NCI-H226 (cell line): ENCODE measurements at places on chromosomes 11 and 22.
A peak's percentile ranks its signal among the peaks of the same experiment; 100 is the strongest.

GRCh38 chr11:134646561-134646960, 234.5 kb upstream of the B3GAT1 start:
- no peak for DNase-seq

DNA sequence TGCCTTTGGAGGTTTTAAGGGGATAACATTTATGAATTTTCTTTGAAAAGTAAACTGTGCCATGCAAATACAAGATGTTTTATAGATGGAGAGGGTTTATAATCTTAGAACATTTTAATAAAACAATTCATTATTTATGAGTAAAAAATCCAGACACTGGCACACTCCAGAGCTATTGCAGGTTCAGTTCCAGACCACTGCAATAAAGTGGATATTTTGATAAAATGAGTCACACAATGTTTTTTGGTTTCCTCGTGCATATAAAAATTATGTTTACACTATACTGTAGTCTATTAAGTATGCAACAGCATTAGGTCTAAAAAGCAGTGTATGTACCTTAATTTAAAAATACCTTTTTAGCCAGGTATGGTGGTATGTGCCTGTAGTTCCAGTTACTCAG, 146.2 kb upstream of the ZBED5 start:
- no peak for DNase-seq

DNA sequence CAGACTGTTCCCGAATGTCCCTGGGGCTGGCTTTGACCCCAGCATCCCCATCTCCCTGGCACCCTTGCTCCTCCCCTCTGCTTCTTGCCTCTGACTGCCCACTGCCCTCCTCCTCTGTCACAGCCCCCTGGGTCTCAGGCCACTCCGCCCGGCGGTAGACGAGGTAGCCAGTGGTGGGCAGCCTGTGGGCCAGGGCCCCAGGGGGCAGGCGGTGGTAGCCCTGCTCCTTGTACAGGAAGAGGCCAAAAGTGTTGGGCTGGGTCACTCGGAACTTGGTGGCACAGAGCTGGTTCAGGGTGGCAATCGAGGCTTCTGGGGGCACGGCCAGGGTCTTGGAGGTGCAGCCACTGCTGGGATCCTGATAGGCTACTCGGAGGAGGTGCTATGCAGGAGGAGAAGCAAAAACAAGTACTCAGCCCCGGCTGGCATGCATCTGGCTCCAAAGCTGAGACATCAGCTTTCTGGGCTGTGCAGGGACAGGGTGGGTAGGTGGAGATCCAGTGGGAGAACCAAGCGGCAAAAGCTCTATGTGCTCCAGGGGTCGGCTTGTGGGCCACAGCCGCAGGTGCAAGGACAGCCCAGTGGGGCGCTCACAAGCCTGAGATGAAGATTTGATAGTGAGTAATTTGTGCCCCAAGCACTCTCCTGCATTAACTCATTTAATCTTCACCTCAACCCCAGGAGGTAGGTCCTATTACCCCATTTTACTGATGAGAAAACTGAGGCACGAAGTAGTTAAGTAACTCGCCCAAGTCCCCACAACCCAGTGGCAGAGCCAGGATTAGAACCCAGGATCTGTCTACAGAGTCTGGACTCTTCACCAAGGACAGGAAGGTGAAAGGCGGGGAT, 3.6 kb downstream of the RIN1 start:
- DNase-seq: no peak

- no peak for DNase-seq
Measured at GRCh38 chr11:1199241-1199750, 23.6 kb upstream of the MUC5B start.

- DNase-seq: no peak
Measured at GRCh38 chr11:61417670-61418069, 12.1 kb downstream of the CPSF7 start.

DNA sequence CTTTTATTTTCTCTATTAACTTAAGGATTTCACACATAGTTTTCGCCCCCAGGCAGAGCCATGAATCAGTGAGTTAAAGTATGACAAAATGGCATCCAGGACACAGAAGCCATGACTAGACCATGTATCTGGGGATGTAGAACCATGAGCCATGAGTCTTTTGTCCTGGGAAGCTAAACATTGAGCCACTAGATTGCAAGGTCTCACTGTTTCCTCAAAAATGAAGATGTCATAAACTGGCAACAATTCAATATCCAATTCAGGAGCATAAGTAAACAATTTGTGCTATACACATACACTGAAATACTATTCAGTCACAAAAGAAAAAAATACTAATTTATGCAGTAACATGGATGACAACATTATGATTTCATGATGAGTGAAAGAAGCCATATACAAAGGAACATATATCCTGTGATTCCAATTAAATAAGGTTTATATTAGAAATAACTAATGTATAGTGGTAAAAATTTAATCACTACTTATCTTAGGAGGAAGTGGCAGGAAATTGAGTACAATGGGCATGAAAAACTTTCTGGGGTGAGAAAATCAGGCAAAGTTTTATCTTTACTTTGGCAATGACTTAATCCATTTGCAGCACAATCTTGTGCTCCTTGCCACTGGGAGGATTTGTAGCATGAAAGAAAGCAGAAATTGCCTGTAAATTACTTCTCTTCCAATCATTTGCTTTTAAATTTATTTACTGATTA, 28.5 kb upstream of the CARD16 start:
- no peak for DNase-seq

- DNase-seq: no peak
Measured at GRCh38 chr11:36352922-36353321, 56.8 kb downstream of the PRR5L start.

DNA sequence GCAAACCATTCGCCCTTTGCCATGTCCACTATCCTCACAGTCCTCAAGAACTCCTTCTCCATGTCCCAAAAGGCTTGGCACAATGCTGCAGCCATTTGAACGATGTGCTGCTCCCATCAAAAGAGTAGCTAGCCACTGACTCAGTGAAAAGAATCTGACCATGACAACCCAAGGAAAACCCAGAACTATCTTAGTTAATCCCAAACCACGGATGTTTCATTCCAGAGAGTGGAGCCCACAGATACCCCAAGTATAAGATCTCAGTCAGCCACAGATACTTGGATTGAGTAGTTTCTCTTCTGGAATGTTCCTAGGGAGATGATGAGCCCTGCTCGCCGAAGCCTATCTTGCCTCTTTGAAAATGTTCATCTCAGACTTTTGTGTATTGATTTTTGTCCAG, 176.9 kb downstream of the NAV2 start:
- peak; percentile 12 for DNase-seq

DNA sequence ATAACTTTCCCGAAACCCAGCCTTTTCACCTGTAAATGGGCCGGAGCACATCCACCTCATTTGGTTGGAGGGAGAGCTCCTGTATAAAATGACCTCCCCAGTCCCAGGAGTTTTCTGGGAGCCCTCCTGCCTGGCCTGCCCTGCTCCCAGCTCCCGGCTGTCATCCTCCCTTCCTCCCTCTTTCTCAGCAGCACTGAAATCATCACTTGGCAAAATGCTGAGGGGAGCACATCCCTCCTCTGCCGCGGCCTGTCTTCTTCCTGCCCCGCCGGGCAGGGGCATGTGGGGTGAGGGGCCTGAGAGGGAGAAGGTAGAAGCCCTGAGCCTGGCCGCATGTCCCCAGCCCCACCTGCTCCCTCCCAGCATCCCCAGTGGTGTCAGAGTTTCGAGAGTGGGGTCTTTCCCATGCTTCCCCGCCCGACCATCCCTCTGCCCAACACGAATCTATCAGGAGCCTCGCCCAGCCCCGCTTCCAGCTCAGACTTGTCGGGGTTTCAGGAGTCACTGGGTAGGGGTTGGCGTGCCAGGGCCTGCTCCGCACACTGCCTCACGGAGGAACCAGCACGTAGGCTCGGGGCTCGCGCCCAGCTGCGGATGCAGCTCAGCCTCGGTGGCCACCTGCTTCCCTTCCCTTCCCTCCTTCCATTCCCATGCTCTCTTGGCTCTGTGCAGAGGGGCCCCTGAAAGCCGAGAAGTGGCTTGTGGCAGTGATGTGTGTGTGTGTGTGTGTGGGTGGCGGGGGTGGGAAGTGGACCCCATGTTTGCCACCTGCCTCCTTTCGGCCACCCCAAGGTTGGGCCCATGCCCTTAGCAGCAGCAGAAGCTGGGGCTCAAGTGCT, 37.1 kb downstream of the NECTIN1 start:
- no peak for DNase-seq

GRCh38 chr11:45152740-45153595, 6.5 kb downstream of the PRDM11 start:
- DNase-seq: no peak

GRCh38 chr11:94560834-94561233, 6.3 kb upstream of the PIWIL4 start:
- DNase-seq: no peak

GRCh38 chr22:42310291-42311015, 40.0 kb upstream of the TCF20 start:
- no peak for DNase-seq

GRCh38 chr11:1520663-1521267, 34.2 kb upstream of the MOB2 start:
- no peak for DNase-seq

DNA sequence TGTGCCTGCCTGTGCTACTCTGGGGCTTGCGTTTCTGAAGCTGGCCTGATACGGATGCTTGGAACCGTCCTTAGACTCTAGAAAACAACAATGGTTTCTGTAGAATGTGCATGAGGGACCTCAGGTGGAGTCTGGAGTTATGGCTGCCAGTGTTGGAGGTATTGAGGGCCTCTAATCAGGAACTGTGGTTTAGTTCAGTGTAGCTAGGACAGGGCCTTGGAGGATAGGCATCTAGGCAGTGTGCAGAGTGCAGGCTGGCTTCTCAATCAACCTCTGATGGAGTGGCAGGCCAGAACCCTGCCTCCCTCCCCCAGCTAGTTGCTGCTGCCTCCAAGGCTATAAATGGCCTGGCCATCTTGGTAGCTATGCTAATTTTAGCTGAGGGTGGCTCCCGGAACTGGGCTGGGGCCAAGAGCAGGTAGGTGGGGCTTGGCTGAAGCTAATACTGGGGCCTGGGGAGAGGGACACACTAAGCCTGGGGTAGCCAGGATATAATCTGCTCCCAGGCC, 4.0 kb downstream of the STIM1 start:
- DNase-seq: no peak

DNA sequence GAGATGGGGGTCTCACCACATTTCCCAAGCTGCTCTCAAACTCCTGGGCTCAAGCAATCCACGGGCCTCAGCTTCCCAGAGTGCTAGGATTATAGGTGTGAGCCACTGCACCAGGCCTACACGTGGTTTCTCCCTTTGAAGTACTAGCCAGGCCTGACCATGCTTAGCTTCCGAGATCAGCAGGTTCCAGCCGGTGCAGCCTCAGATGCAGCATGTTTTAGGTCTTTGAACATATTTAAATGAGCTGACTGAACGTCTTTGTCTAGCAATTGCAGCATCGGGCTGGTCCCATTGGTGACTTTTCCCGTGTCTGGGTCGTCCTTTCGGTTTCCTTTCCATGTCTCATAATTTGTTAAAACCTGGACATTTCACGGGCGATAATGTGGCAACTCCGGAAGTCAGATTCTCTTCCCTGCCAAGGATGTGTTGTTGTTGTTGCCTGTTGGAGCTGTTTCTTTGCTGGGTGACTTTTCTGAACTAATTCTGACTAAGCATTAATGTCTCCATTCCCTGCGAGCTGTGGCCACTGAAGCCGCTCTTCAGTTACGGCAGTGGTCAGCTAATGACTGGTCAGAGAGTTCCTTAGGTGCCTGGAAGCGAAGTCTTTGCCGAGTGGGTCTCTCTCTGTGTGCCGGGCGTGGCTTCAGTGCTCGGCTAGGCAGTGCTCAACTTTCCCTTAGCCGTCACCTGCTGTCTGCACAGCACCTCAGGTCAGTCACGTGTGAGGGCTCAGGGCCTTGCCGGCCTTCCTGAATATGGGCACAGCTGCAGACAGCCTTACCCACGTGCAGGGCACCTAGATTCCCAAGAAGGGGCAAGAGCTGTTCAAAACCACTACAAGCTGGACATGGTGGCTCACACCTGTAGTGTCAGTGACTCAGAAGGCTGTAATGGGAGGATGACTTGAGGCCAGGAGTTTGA, 3.8 kb upstream of the CYP2D6 start:
- no peak for DNase-seq

DNA sequence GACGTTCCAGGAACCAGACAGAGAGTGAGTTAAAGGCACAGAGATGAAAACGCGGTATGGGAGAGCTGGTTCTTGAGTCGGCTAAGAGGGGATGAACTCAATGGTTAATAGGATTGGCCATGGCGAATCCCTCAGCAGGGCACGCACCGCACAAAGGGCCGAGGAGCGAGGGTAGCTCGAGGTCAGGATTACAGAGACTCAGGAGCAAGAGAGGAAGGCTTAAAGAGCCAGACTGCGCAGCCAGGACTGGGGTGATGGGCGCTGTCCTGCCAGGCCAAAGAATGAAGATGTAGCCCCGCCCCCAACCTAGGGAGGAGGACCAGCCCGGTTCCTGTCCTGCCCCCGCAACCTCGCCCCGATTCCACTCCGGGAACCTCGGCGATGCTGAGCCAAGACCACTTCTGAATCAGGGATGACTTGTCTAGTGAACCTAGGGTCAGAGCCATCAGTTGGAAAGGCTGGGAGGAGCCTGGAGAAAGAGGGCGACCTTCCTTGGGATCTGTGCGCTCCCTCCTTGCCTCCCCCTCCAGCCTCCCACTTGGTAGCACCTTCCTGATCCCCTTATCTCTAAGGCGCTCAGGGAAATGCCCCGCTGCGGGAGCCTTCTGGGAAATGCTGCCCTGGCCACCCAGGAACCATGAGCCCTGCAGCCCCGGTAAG, at the start of gene PLEKHB1:
Gene PLEKHB1 (plus strand): TSS at position 610 of the 660 bp plus-strand sequence. CDS start 28 bp downstream, at position 638.
- peak; percentile 45 for DNase-seq

DNA sequence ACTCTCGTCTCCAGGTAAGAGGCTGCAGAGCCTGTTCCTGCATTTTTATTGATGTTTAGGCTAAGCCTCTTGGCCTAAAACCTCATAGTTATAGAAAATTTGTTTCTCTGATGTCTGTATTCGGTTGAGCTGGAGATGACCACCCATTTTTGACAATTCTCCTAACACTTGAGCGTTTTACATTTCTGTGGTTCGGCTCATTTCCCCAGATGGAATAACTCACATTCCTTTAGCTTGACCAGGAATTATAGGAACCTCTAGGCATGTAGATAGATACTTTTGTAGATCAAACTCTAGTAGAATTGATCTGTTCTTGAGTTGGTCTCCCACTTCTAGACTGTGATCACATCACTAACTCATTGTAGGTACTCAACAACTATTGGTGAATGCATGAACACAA, 172.6 kb upstream of the CADM1 start:
- DNase-seq: no peak

GRCh38 chr11:126197277-126197939, 14.0 kb downstream of the RPUSD4 start:
- DNase-seq: no peak

DNA sequence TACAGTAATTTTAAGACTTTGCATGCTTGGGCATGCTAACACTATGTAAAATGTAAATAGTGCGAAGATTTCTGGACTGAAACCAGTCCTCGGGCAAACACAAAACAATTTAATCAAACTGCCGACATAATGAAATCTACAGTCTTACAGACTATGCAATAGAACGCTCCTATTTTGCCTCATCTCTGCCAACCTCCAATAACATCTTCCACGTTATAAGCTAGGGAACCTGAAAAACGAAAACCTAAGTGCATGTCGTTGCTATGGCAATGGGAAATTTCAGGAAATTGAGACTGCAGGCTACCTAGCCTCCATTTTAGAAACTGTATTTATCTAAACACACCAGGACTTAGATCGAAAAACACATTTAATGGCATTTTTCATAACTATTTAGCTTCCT, 1.1 kb downstream of the CSTF3 start:
- no peak for DNase-seq

GRCh38 chr11:134406264-134407185, 5.5 kb downstream of the B3GAT1 start:
- no peak for DNase-seq
